ENCODE measurements at places on chromosomes 2 and 18.

DNA sequence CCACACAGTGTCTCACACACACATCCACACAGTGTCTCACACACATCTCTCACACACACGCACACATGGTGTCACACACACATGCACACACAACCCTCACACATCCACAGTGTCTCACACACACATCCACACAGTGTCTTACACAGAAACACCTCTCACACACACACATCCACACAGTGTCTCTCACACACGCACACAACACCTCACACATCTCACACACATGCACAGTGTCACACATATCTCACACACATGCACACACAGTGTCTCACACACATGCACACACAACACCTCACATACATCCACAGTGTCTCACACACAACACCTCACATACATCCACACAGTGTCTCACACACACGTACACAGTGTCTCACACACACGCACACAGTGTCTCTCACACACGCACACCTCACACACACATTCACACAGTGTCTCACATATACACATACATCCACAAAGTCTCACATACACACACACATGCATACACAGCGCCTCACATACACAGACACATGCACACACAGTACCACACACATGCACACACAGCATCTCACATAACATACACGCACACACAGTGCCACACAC, 473.9 kb upstream of the HS6ST1 start:
- DNase-seq, result no peak

- DNase-seq, result no peak
These were observed 76.6 kb downstream of the EIPR1 start for GRCh38 chr2:3301001-3301400.

DNA sequence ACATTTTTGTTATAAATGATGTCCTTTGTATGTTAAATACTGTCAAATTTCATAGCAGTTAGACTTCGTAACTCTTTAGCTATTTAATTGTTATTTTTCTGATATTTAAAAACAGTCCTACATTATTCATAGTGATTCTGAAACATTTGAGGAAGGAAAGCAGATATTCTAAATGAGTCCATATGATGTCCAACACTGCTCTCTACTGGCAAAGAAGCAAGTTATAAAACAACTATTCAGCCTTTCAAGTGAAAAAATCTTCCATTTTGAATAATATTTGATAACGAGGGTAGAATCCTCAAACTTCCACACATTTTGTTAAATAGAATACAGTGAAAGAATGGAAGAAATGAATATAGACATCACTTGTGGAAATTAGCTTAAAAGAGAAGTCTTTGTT, 220.8 kb downstream of the GULP1 start:
- DNase-seq, result no peak

GRCh38 chr2:19033240-19033639, 325.2 kb downstream of the OSR1 start:
- no peak for DNase-seq

DNA sequence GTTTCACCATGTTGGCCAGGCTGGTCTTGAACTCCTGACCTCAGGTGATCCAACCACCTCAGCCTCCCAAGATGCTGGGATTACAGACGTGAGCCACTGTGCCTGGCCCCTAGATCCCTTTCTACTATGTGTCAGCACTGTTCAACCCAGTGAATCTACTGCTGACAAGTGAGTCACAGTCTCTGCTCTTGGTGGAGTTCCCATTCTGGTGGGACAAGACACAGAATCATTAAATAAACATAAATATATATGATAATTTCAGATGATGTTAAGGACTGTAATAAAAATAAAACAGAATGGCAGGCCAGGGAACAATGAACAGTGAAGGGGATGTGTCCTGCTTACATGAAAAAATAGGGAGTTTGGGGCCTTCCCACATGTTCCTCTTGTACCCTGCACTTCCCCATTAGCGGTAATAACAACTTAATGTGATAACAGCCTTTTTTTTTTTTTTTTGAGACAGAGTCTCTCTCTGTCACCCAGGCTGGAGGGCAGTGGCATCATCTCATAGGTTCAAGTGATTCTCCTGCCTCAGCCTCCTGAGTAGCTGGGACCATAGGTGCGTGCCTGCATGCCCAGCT, 112.2 kb downstream of the CPO start:
- DNase-seq, result no peak

DNA sequence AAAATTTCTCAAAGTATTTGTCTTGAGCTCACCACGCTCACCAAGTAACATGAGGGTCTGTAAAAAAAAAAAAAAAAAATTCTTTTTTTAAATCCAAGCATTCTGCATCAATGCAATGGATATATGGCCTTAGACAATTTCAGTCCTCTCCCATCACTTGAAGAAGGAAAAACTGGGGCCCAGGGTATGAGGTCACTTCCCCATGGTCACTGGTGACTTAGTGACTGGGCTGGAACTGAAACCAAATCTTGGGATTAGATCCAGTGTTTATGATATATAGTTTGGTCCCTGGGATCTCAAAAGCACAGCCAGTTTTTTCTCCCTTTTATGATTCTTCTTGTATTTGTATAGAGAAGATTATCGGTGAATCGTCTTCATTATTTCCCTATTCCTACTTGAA, 477.9 kb upstream of the TNP1 start:
- no peak for DNase-seq

DNA sequence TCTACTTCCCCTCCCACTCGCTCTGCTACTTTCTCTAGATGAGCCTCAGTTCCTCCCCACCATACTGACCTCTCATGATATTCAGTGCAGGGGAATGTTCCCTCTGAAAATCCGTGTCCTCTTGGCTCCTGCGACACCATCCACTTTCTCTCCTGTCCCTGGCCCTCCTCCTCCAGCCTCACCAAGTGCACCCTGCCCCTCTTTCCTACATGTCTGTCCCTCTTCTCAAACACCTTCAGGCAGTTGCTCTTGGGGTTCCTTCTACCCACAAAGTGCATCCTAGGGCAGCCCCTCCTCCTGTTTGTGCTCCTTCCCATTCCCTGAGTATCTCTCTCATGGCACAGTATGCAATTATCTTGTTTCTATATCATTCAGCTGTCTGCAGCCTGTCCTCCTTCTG, 246.4 kb upstream of the RAB6C start:
- DNase-seq, result no peak

- DNase-seq, result no peak
These were observed 138.9 kb upstream of the KLHL14 start for GRCh38 chr18:32911660-32912284.

DNA sequence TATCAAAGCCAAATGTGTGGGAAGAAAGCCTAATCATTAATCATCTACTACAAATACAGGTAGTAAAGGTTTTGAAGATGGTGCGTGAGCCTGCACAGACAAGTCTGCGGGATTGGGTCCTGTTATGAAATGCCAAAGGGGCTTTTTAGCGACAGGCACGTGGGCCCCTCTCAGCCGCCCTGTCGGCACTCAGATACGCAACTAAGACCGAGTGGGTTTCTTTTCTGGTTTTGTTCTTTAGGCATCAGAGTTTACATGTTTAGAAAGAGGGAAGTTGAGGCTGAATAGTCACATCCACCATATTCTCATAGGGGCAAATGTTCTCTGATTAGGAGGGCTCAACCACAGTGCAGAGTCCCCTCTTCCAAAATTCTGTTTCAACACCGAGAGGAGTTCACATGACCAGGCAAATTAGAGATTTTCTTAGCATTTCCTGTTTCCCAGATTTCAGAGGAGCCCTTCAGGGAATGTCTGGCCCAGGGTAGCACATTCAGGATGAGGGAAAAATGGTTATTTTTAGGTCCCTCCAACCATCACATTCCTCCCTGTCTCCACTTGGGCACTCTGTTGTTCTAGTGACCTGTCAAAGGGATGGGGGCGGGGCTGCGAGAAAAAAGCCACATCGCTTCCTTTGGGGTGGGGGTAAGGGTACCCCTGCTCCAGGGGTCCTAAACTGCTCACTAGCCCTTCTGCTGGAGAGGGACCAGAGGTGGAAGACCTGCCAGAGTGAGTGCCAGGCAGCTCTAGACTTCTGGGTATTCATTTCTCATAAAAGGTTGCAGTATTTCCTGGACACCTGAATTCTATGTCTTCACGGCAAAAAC, 159.2 kb downstream of the BCL2 start:
- peak; percentile 50 for DNase-seq

GRCh38 chr18:60122339-60122738, 222.5 kb downstream of the PMAIP1 start:
- no peak for DNase-seq

DNA sequence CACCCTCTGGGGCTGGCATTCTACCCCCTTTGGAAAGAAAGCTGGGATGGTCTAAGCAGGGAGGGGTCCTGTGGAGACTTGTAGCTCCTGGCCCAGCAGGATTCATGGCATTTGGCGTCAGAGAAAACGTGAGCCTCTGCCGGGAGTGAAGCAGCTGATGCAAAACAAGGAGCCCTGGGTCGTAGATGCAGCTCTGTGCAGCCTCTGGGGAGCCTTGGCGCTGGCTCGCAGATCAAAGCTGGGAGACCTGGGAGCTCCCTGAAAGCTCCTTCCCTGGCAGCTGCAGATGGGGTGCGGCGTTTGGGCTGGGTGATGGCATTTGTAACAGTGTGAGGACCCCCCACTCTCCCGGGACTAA, 148.3 kb downstream of the KLHL29 start:
- no peak for DNase-seq

DNA sequence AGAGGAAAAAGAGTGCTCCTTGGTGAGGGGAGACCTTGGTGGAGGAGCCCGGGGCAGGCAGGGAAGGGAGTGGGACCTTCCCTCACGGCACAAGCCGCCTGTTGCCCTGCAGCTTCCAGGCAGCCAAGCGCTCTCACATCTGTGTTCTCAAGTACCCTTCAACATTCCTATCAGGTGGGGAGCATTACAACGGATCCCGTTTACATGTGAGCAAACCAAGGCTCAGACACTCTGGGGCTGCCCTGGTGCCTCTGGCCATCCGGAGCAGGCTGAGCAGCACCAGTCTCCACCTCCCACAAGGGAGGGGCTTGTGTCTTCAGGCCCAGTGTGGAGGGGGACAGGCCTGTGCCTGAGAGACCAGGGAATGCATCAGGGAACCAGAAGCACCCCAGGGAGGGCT, 57.9 kb downstream of the AQP12A start:
- DNase-seq, result no peak

- peak; percentile 14 for DNase-seq
These were observed 43.7 kb downstream of the TMEM37 start for GRCh38 chr2:119475225-119475856.
